ENCODE measurements at places on chromosomes 2 and 18.

DNA sequence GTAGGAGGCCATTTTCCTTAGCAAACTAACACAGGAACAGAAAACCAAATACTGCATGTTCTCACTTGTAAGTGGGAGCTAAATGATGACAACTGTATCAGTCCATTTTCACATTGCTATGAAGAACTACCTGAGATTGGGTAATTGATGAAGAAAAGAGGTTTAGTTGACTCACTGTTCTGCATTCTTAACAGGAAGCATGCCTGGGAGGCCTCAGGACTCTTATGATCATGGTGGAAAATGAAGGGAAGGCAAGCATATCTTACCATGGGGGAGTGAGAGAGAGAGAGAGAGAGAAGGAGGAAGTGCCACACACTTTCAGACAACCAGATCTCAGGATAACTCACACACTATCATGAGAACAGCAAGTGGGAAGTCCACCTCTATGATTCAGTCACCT is 105.3 kb downstream of the PARD3B start:
- DNase-seq: no peak

DNA sequence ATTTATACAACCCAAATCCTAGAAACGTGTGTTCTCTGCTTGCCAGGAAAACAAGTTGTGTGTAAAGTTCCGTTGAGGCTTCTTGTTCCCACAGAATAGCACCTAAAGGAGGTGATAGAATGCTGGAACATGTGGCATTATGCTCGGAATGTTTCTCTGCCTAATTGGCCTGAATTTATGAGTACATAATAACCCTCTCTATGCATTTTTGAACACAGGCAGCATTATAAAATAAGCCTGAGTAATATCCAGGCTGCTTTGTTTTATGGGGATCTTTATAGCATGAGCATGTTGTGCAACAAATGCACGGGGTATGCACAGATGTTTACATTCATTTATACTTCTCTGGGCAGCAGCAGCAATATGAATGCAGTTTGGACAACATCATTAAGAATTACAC is 385.7 kb downstream of the MBD2 start:
- no peak for DNase-seq

- peak; percentile 17 for DNase-seq
Observed at GRCh38 chr2:197952540-197953202, 148.3 kb downstream of the PLCL1 start.

GRCh38 chr18:51498085-51498855 is 300.8 kb upstream of the MEX3C start:
- no peak for DNase-seq

DNA sequence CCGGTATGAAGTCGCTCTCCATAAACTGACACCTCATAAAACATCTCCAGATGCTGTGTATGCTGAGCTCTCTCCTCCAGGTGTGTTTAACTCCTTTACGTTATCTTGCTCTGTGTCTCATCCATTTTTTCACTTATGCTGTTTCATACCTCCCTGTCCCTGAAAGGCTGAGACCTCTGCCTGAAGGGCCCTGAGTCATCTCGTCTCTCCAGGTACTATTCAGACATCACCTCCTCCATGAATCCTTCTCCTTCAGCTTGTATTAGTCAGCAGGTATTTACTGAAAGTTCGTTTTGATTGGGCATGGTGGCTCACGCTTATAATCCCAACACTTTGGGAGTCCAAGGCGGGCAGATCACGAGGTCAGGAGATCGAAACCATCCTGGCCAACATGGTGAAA is 244.5 kb upstream of the EPHA4 start:
- no peak for DNase-seq

DNA sequence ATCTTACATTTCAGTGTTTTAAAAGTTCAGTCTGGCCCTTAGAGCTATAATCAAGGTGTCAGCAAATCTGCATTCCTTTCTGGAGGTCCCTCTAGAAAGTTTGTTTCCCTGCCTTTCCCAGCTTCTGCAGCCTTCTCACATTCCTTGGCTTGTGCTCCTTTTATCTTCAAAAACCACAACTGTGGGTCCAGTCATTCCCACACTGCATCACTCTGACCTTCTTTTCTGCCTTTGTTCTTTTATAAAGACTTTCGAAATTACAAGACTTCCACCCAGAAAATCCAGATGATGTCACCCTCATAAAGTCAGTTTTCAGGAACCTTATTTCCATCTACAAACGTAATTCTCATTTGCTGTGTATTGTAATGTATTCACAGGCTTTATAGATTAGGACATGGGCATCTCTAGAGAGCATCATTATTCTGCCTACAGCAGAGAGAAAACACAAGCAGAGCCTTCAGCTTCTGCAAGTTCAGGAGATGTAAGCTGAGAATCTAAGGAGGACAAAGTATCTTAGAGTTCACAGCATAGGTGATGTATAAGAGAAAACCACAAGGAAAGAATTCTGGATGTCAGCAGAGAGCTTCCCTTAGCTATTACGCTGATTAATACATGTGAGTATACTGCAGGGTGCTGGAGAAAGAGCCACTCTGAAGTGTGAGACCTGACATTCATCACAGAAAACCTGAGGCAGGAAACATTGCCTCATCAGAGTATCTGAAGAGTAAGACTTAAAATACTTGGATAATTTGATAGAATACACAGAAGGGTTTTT is 1100.2 kb downstream of the CBLN2 start:
- peak; percentile 94 for DNase-seq

- DNase-seq: no peak
Observed at GRCh38 chr2:133503323-133503722, 64.9 kb downstream of the NCKAP5 start.

- no peak for DNase-seq
Observed at GRCh38 chr2:8976442-8977259, 26.8 kb downstream of the MBOAT2 start.

- DNase-seq: peak; percentile 93
Observed at GRCh38 chr2:231612109-231612455, 19.4 kb downstream of the TEX44 start.

- no peak for DNase-seq
Observed at GRCh38 chr2:126637386-126637785, 18.6 kb upstream of the GYPC start.

DNA sequence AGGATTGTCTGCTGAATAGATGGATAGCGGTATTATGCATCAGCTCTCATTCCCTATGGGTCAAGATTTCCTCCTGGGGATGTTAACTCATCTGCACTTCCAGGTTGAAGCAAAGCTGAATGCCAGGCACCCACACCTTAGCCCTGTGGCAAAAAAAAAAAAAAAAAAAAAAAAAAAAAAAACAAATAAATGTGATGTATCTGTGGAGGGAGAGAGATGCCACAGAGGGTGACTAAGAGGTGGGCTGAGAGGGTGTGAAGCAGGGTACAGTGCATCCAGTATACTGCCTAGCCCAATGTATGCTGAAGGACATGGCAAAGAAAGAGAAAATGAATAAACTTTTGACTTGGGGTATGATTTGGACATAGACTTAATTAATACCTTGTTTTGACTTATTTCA is 91.4 kb downstream of the COPS8 start:
- DNase-seq: no peak

- no peak for DNase-seq
Observed at GRCh38 chr18:23493654-23494053, 9.7 kb upstream of the RMC1 start.

Data from astrocyte of the spinal cord (primary cell).